GM12864 (cell line): ENCODE measurements at places on chromosomes 13 and 19.

- DNase-seq: no peak
Observed at GRCh38 chr19:17061691-17062090, 13.6 kb downstream of the HAUS8 start.

- DNase-seq: no peak
Observed at GRCh38 chr13:91891141-91891540, 492.7 kb downstream of the GPC5 start.

GRCh38 chr19:8209462-8210378, 550 bp downstream of the CERS4 start:
- no peak for DNase-seq

DNA sequence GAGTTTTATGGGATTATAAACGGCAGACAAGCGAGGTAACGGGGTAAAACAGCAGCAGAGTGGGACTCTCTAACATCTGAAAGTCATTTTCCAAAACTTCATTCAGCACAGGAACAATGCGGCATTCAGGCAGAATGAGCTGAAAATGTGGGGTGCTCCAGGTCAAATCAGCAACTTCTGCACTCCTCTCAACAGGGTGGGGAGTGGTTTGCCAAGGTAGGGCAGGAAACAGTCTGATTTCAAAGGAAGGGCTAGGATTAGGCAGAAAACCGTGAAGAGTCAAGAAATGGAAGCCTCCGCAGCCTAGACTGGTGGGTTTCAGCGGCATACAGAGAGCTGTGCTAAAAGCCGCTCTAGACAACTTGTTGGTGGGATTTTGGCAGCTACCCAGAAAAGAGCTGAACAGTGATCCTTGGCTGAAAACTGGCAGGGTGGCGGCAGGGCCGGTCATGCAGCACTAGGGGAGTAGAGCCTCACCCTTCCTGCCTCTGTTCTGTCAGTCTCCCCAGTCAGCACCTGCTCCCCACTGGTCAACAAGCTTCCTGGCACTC, 154.2 kb upstream of the KLF12 start:
- DNase-seq: no peak

DNA sequence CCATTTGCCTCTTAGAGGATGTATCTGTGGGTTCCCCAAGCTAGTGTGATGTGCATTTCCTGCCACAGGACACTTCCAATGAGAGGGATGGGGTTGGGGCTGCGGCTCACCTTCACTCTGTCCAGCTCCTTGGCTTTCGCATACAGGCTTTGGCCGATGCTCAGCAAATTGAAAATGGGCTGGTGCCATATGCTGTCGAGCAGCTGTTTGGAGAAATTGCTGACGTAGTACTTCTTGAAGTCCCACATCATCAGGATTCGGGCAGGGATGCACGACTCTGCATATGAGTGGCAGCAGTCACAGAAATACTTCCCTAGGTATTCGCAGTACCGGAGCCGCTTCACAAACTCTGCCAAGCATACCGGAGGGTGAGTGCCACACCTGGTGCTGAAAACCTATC, 37.0 kb downstream of the RUBCNL start:
- no peak for DNase-seq

DNA sequence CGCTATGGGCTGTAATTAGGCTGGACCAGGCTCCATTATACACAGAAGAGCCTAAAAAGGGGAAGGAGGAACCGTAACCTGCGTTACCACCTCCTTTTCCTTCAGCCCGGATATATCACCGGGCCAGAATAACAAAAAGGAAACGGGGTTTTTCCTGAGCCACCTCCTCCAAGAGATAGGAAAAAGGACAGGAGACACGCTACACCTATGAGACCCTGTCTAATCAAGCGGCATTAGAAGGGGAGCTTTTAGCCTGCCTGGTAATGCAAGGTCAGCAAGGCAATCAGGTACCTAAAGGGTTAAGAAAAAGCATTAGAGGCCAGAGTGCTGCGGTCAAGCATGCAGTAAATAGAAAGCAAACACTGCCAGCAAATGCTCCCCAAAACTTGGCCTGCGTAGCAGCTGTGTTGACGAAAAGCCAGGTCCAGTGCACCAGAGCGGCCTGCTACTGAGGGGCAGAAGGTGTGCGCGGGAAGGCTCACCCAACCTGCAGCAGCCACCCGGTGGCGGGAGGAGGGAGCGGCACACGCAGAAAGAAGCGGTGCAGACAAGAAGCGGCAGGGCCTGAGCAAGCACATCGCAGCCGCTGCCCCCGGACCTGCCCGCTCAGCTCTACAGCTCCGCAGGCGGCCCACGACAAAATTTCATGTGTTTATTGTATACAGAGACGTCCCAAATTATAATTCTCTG, 1466.1 kb downstream of the UQCRFS1 start:
- no peak for DNase-seq

DNA sequence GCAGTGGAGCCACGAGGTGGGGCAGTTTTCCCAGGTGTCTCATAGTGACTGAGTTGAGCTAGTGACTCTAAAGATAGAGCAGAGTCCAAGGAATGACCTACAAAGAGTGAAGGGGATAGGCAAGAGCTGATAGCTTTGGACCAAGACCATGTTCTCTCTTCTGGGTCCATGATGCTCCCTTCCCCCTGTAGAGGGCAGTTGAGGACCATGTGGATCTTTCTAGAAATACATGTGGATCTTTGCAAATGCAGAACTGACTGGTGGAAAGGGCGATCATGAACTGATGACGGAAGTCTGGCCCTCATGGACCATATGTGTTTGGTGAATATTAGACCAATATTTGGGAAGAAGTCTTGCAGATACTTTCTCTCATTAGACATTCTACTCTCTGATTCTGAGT, 6.9 kb downstream of the PSG1 start:
- DNase-seq: no peak

DNA sequence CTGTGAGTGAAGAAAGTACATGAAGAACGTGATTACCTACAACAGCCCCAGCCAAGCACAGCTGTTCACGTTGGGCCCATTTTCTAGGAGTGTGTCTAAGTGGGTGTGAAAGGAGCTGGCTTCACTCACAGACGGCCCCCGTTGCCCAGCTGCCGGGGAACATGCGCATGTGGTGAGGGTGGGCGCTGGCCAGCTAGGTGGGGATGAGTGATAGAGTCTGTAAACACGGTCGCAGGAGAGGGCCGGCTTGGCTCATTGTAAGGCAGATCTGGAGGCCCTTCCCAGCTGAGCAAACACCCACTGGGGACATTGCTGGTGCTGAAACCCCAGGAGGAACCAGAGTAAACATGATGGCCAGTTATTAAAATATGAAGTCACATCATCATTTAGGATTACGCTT, 160.5 kb downstream of the TEX29 start:
- no peak for DNase-seq

GRCh38 chr19:11130824-11131455, 24.6 kb downstream of the SPC24 start:
- DNase-seq: no peak

DNA sequence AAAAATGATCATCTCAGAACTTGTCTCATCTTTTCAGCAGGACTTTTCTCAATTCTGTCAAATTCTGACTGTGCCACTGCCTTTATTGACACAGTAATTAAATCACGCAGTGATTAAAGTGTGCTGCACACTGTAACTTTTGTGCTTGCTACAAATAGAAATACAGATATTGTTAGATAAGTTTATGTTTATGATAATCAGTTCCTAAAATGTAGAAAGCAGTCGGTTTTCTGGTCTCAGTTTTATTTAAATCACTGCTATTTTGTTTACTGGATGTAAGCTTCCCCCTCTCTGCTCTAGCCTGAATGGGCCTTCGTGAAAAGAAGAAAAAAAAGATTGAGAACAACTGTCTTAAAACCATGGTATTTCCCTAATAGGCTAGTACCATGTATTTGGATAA, 258.8 kb upstream of the STARD13 start:
- no peak for DNase-seq

- DNase-seq: no peak
Observed at GRCh38 chr13:98397221-98397620, 179.7 kb downstream of the STK24 start.

DNA sequence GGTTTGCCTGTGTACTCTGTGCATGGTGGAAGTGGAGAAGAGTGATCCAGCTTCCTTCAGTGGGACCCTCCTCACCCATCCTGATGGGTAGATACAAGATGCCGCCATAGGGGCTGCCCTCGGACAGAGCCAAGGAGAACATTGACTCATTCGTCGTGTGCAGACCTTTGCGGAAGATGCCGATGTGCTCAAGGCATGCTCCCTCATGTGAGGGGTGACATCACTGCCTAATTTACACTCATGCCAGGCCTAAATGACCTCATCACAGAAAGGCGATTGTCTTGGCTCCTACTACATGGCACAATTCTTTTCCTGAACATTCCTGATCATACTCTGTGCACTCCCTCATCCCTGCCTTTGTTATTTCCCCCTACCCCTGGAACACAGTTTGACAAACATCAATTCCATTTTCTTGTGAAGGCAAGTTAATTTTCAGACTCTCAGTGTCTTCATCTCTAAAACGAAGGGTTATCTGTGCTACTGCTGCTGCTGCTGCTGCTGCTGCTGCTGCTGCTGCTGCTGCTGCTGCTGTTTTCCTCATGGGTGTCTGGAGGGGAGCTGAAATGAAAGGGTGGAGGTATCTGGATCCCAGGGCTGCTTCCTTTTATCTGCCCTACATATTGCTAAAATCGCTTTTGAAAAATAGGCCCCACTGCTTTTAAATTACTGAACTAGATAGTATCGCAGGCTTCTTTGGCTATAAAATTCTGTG, 146.5 kb upstream of the ARGLU1 start:
- DNase-seq: no peak

DNA sequence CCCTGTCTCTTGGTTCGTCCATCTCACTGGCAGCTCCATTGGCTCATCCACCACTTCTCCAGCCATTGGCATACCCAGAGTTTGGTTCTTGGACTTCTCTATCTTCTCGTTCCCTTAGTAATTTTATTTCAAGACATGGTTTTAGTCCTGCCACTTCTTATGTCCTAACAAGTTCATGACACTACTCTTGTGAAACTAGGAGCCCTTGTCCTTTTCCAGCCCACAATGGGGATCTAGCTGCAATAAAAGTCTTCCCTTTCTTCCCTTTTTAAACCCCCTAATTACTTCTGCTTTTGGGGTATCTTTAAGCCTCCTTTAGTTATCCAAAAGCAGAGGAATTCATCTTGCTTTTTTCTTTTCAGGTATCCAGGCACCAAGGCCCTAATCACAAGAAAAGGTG, 2.9 kb upstream of the RCBTB2 start:
- DNase-seq: no peak

GRCh38 chr13:28478127-28478526, 16.8 kb downstream of the FLT1 start:
- DNase-seq: no peak

GRCh38 chr19:29603308-29603707, 2.8 kb upstream of the POP4 start:
- no peak for DNase-seq

DNA sequence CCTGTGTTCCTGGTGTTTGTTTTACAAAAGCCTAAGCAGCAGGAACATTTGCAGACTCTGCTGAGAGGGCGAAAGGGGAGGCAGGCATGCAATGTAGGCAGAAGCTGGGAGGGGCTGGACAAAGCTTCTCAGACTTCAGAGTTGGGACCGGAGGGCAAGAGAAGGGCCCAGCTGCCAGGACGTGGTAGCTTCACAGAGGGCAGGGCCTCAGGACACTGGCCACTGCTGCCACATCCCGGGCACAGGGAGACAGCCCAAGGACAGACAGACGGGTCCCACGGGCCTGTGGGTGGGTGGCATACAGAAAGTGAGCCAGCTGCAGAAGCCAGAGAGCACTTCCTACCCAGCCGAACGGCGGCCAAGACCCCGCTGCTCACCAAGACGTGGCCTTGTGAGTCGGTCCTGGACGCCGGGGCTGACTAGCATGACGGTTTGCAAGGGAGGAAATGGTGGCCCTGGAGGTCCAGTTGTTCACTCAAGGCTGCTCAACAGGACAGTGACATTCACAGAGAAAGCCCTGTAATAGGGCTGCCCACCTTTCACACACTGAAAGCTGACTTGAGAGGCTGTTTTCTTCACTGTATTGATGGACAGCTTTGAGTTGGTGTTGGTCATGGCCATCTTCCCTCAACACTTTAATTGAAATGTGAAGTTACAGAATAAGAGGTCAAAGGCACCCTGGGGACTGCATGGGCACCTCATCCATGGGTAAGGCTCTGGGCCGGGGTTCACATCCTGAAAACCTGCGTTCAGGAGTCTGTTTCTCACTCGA, 23.7 kb upstream of the TFDP1 start:
- DNase-seq: no peak

- no peak for DNase-seq
Observed at GRCh38 chr19:2815191-2815614, 4.5 kb upstream of the ZNF554 start.

DNA sequence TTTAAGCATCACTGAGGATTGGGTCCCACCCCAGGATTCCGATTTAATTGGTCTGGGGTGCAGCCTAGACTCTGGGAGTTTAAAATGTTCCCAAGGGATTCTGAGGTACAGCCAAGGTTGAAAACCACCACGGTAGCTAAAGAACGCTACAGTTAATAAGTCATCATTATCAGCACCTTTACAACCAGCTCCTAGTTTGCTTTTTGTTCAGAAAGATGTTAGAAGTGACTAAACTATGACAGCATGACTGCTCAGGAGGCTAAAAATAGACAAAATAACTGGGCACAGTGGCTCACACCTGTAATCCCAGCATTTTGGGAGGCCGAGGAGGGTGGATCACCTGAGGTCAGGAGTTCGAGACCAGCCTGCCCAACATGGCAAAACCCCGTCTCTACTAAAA, 11.7 kb upstream of the EPSTI1 start:
- DNase-seq: no peak
